ENCODE measurements at places on chromosomes 12 and 14.

GRCh38 chr12:124328116-124328515, 33.2 kb downstream of the RFLNA start:
- DNase-seq: no peak

DNA sequence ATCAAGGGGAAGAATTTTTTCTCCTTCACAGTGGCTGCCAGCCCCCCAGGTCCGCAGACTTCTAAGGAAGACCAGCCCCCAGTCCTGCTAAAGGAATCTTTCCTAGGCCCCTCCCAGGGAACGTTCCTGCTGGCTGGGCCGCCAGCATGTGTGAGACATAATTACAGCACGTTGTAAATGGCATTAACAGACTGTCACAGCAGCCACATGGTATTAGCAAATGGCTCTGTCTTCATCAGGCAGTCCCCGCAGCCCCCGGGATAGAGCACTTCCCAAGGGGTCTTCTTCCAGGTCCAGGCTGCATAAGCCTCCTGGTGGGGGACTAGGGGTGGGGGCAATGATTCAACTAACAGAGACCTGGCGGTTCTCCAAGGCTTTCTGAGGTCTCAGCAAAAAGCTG, 34.9 kb upstream of the FAM222A start:
- DNase-seq: no peak

- no peak for DNase-seq
Observed at GRCh38 chr14:27845241-27845850, 921.2 kb upstream of the FOXG1 start.

GRCh38 chr14:23209651-23210423, 26.4 kb upstream of the SLC7A8 start:
- DNase-seq: no peak

DNA sequence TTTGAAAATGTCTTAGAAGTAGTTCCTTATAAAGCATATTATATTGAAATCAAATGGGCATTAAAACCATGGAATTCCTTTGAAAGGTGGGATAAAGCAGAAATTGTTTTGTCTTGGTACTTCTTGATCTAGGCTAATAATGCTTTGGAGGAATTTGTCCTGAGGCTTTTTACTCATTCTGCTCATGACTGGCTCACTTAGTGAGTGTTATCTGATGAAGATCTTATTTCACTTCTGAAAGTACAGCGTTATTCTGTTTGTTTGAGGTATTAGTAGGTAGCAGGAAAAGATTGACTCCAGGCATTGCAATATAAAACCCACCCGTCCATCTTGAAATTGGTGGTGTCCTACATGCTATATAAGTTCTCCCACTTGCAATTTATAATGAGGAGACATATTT, 5.5 kb downstream of the C12orf71 start:
- DNase-seq: no peak

- DNase-seq: no peak
Observed at GRCh38 chr14:35727764-35728163, 81.3 kb downstream of the RALGAPA1 start.

DNA sequence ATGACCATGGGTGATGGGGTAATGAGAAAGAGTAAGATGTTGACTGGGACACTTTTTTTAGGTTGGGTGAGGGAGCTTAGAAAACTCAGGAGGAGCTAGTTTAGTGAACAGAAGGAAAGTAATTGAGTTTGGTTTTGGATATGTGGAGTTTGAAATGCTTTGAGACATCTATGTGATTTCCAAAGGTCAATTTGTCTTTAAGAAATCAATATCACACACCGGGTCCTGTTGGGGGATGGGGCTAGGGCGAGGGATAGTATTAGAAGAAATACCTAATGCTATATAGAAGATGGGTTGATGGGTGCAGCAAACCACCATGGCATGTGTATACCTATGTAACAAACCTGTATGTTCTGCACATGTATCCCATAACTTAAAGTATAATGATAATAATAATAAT, 118.4 kb downstream of the ASCL1 start:
- DNase-seq: no peak

DNA sequence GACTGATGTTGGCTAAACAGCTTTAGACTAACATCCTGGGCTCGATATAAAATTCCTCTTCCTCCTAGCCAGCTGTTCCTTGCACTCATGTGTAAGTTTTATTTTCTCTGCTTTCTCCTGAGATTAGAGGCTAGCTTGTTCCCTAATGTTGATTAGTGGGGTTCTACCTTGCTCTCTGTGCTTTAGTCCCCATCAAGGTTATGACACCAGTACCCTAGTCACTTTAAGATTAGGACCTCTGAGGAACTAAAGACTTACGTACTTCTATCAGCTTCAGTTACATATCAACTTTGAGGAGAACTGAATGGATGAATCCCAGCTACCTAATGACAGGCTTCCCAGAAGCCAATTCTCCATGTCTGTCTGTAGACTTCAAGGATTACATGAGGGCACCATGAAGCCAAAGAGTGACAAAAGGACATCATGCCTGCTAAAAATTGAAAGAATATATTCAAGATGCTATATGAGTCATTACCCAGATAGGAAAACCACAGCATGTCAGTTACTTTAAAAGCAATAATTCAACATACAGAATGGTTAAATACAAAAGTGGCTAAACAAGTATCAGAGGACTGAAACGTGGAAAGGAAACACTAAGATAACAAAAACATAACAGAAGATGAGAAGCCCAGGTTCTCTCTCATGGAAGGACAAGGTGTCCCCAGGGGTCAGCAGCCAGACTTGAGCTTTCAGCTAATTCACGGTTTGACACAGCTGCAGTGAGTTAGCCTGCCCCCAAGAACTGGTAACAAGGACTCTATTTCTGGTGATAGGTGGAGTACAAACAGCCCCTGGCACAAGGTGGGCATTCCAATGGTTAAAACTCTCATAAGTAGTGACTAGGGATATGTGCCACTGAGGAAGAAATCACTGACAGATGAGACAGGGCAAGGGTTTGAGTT, 20.4 kb downstream of the ADAM20 start:
- no peak for DNase-seq

DNA sequence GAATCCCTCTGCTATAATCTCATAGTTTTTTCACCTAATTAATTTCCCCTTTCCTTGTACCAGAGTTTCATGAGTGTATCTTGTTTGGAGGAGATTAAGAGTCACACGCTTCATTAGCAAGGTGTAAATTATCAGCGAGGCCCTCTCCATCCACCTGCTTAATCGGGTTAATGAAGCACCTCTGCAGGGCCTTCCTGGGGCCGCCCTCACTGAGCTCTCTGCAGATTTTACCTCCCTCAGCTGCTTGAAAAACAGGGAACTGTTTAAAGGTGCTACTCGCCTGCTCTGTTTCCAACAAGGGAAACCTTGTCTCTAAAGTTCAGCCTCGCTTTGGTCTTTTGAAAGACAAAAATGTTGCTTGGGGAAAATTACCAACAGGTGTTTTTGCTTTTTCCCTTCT, 35.8 kb downstream of the OTX2 start:
- no peak for DNase-seq

GRCh38 chr14:86794689-86795088, 1198.3 kb downstream of the GALC start:
- no peak for DNase-seq

- DNase-seq: no peak
Observed at GRCh38 chr14:77339407-77339806, 18.6 kb downstream of the GSTZ1 start.

- DNase-seq: no peak
Observed at GRCh38 chr14:73814153-73814552, 37.5 kb upstream of the PTGR2 start.

DNA sequence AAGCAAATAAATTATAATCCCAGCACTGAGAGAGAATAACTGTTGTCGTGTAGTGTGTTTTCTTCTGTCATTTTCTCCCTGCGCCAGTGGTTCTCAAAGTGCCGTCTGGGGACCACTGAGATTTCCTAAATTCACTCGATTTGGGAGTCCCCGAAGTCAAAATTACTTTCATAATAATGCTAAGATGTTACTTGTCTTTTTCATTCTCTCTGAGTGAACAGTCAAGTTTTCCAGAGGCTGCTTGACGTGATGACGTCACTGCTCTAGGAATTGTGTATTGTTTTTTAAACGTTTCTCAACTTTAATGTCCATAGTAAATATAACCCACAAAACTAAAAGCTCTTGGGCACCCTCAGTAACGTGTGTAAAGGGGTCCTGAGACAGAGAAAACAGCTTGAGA, 796 bp upstream of the POP5 start:
- DNase-seq: no peak

- DNase-seq: no peak
Observed at GRCh38 chr14:104239861-104240301, 101.5 kb downstream of the KIF26A start.

DNA sequence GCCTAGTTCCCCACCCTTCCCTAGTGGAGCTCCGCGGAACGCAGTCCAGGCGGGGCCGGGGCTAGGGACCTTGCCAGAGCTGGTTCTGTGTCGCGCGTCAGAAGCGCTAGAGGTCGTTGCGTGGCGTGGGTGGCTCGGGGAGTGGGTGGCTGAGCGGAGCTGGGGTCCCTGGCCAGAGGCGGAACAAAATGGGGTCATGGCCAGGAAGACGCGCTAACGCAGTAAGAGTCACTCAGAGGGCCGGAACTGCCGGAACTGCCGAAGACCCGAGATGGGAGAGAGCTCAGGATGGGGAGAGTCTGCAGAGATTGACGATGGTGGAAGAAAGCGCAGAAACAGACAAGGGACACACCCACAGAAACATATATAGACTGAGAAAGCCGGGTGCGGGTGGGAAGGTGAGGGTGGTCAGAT, 4.8 kb downstream of the DGKA start:
- no peak for DNase-seq

DNA sequence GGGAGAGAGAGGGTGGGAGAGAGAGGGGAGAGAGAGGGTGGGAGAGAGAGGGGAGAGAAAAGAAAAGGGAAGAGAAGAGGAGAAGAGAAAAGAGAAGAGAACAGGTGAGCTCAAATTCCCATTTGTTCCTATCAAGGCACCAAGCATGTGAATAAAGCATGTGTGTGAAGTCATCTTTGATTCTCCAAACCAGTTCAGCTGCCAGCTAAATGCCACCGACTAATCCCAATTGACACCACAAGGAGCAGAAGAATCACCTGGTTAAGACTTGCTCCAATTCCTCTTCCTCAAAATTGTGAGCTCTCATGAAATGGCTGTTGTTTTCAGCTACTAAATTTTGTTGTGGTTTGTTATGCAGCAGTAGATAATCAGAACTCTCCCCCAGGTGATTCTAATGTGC, 188.9 kb downstream of the TMX1 start:
- no peak for DNase-seq

DNA sequence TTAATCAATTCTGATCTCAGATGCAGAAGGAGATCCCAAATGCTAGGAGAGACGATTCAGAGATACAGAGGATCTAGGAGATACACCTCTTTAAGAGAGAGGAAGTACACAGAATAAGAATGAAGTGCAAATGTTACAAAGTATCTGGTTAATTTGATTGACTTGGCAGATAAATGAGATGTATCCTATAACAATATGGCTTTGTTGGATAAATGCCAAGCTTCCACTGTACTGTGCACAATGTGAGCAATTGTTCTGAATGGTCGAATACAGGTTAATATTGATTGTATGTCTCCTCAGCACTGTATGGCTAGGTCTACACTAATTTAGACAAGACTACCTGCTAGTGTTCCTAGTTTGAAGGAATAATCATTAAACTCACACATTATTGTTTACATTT, 119.6 kb upstream of the PTPRB start:
- DNase-seq: no peak

GRCh38 chr14:102500158-102500662, 9.4 kb downstream of the ANKRD9 start:
- DNase-seq: no peak

GRCh38 chr12:103334466-103334865, 161.3 kb downstream of the C12orf42 start:
- DNase-seq: no peak

GRCh38 chr12:86663173-86663572, 407.0 kb upstream of the MGAT4C start:
- no peak for DNase-seq

DNA sequence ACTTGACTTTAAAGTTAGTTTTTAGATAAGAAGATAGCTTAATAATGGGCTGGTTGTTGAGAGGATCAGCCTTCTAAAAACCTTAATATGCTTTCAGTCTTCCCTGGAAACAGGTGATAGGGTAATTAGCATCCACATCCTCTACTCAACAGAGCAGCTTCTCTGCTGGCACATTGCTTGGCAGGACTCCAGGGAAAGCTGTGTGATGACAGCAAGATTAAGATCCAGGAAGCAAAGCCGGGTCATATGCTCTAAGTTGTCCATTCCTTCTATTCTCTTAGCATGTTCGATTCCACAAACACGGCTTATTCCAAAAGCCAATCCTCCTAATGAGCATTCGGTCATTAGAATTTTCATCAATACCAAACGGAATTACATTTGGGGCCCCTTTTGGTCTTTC, 87.0 kb downstream of the HMGA2 start:
- DNase-seq: no peak

- no peak for DNase-seq
Observed at GRCh38 chr14:50769863-50770500, 61.0 kb downstream of the NIN start.

DNA sequence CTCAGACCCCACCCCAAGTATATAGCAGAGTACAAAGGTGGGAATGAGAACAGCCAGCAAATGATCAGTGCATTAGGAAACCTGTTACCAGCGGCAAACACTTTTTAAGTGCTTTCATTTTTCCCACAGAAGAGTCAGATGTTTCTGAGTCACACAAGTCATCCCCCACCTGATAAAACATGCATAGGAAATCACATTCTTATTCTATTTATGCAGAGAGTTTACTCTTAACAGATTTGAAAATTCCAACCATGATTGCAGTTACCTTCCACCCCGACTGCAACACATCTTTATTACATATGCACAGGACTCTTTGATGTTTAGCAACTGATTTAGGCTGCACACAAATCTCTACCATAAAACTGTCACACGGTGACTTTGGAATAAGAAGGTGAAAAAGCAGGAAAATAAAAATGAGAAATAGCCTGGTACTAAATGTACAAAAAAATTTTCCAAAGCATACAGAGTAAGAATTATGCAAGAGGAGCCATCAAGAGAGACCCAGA, 236.4 kb downstream of the PAWR start:
- DNase-seq: no peak

GRCh38 chr12:85782711-85783110, 53.5 kb downstream of the RASSF9 start:
- DNase-seq: no peak

GRCh38 chr12:75990189-75990912, 41.2 kb downstream of the PHLDA1 start:
- no peak for DNase-seq
